Nasal cavity respiratory epithelium epithelial cell of viscerocranial mucosa (primary cell): ENCODE measurements at places on chromosomes 1 and 21. TPM values are rescaled to one million over a fixed set of nuclear protein-coding genes. Genes with fewer than 3 reads are reported as not detected.

Gene PTGS2
- 65.2 and 99.1 TPM in 2 replicates for total RNA-seq

Gene LRRC71
- total RNA-seq, result not detected in 2 replicates

Gene EXTL1
- total RNA-seq, result under 0.01 TPM in 1 of 2 replicates, not detected in the other

Gene TSACC
- total RNA-seq, result 0.34 and 0.36 TPM in 2 replicates

Gene LCK
- total RNA-seq, result under 0.01 TPM in 1 of 2 replicates, not detected in the other

Gene AMY1B
- not detected in 2 replicates for total RNA-seq

Gene SLC44A3
- total RNA-seq, result 2.7 and 9.3 TPM in 2 replicates

Gene SAMD11
- total RNA-seq, result under 0.01 TPM in 2 replicates

Gene BRINP2
- total RNA-seq, result not detected in 2 replicates

Gene XCL2
- not detected in 2 replicates for total RNA-seq

Gene TNNT2
- total RNA-seq, result 0.68 and 1.3 TPM in 2 replicates

Gene F3
- total RNA-seq, result 460 and 781 TPM in 2 replicates

Gene CLCN6
- 5.5 and 7.4 TPM in 2 replicates for total RNA-seq

Gene MAP3K21
- 9.9 and 10.3 TPM in 2 replicates for total RNA-seq

Gene KRTAP10-2
- not detected in 2 replicates for total RNA-seq

Gene MX2
- 0.34 and 0.93 TPM in 2 replicates for total RNA-seq

Gene TNFRSF18
- 0.34 and 1.5 TPM in 2 replicates for total RNA-seq

Gene ASCL5
- total RNA-seq, result under 0.01 and 0.07 TPM in 2 replicates

Gene CD2
- not detected in 2 replicates for total RNA-seq

Gene MTOR
- 40.0 and 78.4 TPM in 2 replicates for total RNA-seq

Gene NCAM2
- 0.50 TPM in 1 of 2 replicates, not detected in the other for total RNA-seq

Gene TNFRSF4
- 0.14 TPM in 1 of 2 replicates, not detected in the other for total RNA-seq

Gene PLEKHN1
- 4.4 and 6.2 TPM in 2 replicates for total RNA-seq

Gene MEGF6
- total RNA-seq, result 0.68 and 3.1 TPM in 2 replicates

Gene PTPN22
- total RNA-seq, result under 0.01 and 0.57 TPM in 2 replicates

Gene PRMT6
- 19.1 and 19.6 TPM in 2 replicates for total RNA-seq

Gene FHAD1
- 0.14 TPM in 1 of 2 replicates, not detected in the other for total RNA-seq

Gene CD1B
- total RNA-seq, result not detected in 2 replicates

Gene G0S2
- 98.9 and 170 TPM in 2 replicates for total RNA-seq

Gene TMEM200B
- total RNA-seq, result 1.4 and 2.1 TPM in 2 replicates

Gene TCHH
- total RNA-seq, result under 0.01 and 0.14 TPM in 2 replicates

Gene DVL1
- 204 and 206 TPM in 2 replicates for total RNA-seq

Gene TMEM269
- 0.07 and 0.34 TPM in 2 replicates for total RNA-seq

Gene ZNF593OS
- not detected in 2 replicates for total RNA-seq

Gene GUCA2A
- total RNA-seq, result not detected in 2 replicates

Gene PLOD1
- 56.7 and 184 TPM in 2 replicates for total RNA-seq

Gene FAM229A
- 0.34 and 0.71 TPM in 2 replicates for total RNA-seq

Gene SLC25A34
- total RNA-seq, result 0.68 and 1.7 TPM in 2 replicates

Gene ARTN
- 24.5 and 28.7 TPM in 2 replicates for total RNA-seq

Gene FCMR
- total RNA-seq, result 0.34 and 0.36 TPM in 2 replicates

Gene IGSF21
- not detected in 2 replicates for total RNA-seq

Gene SPRR1A
- 3.1 and 9.5 TPM in 2 replicates for total RNA-seq

Gene OPTC
- total RNA-seq, result not detected in 2 replicates

Gene ANGPTL7
- not detected in 2 replicates for total RNA-seq

Gene SFN
- 710 and 1,116 TPM in 2 replicates for total RNA-seq

Gene WNT9A
- total RNA-seq, result 1.0 and 3.1 TPM in 2 replicates

Gene MRAP
- not detected in 2 replicates for total RNA-seq
